Activated T-helper 9 cell treated with anti-CD3 and anti-CD28 coated beads, Interleukin-2, amount 50 U/mL, for 16 hours (primary cell): ENCODE measurements at places on chromosomes 2 and 18.

DNA sequence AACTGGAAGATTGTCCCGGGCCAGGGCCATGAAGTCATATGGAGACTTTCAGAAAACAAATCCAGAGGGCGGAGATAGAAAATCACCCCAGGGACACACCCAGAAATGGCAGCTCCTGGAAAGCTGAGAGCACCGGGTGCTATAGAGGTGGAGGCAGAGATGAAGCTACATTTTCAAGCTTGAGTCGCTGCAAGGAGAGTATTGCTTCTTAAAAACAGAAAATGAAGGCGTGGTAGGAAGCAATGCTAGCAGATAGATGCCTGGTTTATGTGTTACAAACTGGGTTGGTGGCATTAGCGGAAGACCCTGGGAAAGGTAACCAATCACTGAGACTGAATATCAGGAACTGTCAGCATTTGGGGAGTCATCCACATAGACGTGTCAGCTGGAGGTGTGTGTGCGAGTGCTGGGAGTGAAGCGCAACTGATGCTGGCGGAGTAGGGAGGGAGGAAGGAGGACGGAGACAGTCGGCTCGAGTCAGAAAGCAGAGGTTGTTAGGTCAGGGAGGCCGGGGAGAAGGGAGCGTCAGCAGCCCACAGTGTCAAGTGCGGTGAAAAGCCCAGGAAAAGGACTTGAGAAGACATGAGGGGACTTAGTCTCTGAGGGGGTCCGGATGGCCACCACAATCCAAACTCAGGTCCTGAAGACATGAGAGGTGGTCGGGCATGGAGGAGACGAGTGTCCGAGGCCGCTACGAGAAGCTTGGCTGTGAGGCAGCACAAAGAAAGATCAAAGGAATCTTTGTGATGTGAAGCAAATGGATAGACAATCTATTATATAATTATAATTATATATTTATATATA is 45.4 kb downstream of the C18orf63 start:
- no peak for DNase-seq

GRCh38 chr2:199356412-199356811 is 101.3 kb downstream of the SATB2 start:
- no peak for DNase-seq

- peak; percentile 51 for DNase-seq
Measured at GRCh38 chr18:61893971-61894750, 1.4 kb upstream of the RNF152 start.

DNA sequence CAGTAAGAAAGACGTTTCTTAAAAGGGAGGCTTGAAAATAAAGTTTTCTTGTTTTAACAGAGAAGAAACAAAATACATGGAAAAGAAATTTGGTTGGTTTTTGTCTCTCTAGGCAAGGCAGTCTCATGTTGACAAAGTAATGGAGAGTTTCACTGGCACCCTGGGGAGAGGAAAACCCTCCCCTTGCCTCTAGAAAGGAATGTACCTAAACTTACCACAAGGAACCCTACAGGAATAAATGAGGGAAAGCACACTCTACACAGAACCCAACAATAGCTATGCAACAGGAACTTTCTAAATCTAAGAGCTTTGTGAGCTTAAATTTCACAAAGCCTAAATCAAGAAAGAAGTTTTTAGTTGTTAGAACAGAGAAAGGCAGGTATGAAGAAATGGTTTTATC is 37.0 kb downstream of the FIGN start:
- no peak for DNase-seq

DNA sequence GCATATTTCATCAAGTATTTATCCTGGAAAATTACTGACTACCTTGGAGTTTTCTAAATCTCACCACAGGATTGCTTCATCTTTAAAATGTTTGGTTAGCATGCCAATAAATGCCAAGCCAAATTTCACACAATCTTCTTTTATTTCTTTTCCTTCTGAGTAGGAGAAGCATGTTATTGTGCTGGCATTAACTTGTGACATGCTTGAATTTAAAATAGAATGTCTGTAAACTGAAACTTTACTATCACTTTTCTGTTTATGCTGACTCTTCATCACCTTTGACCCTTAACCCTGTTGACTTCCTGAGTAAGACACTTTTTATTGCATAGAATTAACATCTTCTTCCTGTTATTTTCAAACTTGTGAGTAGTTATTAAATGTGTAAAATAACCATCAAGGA is 56.2 kb upstream of the LRRTM4 start:
- DNase-seq: no peak

DNA sequence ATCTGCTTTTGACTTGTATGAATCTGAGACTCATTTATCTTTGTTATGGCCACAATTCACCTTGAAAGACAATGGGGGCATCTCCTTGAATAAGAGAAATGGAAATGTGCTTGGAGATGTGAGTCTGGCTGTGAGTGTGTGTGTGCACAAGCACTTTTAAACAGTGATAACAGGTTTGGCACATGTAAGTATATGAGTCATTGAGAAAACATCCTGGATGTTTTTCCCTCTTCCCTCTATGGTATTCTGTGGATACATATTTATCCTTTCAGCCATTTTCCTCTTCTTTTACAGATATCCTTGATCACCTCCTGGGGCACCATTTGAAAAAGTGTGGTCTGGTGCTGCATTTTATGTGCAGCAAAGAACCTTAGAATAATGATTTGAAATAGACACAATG is 317.3 kb upstream of the THUMPD2 start:
- no peak for DNase-seq

DNA sequence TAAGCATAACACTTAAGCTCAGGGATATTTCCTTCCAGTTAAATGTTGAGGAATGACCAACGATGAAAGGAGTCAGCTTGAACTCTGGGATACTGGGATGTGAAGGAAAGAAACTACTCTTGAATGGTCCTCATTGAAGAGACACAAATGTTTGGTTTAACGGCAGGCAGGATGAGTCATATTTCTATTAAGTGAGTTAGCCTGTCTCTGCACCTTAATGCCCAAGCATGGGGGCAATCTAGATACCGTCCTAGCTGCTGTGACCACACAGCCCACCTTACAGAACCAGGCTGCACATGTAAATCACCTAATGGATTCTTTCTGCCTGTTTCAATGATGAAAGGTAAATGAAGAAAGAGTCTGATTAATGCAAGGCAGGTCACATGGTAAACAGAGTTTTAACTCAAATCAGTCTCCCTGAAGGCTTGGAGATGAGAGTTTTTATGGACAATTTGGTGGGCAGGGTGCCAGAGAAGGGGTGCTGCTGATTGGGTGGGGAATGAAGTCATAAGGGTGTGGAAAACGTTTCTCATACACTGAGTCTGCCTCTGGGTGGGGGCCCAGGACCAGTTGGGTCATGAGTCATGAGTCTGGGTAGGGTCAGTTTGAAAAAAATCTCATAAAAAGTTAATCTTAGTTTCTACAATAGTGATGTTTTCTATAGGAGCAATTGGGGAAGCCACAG is 144.6 kb upstream of the MMADHC start:
- DNase-seq: no peak

- DNase-seq: no peak
Measured at GRCh38 chr2:120346667-120347358, 877 bp downstream of the INHBB start.

DNA sequence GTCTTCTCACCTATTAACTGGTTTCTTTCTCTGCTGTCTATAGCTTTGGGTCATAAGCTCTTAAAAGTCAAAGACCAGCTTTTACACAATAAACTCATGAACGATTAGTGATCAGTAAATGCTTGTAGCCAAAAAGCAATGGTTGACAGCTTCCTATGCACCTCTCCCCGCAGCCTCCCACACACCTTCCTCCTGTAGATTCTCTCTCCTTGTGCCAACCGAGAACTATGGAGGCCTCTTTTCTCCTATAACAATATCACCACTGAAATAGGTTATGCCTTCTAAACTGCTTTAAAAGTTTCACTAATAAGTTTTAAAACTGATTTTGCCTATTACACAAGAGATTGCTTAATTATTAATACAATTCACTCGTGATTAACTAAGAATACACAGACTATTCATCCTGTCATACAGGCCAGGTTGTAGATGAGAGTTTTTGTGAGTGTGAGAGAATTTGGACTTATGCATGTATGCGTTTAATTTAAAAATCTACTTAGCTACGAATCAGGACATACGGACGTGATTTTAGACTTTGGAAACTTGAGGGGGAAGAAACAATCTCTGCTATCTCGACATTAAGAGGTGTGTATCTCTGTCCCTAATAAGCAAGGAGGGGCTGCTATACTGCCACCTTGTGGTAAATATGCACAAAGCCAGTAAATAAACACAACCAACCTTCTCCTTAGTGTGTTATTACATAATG is 229.1 kb upstream of the RBBP8 start:
- DNase-seq: no peak

DNA sequence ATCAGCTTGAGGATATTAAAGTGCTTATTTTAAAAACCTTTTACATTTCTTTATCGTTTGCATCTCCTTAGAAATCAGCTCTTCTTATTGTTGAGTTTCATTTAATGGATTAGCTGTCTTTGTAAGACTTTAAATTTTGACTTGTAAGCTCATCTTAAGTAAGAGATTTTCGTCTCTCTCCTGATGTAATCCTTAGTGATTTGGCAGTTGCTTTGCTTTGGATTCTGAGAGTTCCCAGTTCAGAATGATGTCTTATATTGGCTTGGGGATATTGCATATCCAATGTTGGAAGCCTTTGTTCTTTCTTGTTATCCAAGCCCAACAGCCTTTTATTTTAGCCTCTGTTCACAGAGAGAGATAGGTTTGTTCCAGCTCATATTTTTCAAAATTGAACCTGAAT is 212.1 kb downstream of the ARL6IP6 start:
- no peak for DNase-seq

GRCh38 chr2:1871171-1871570 is 126.9 kb upstream of the PXDN start:
- no peak for DNase-seq

- DNase-seq: no peak
Measured at GRCh38 chr2:135279209-135279608, 227.1 kb downstream of the RAB3GAP1 start.

GRCh38 chr18:34942975-34943374 is 98.2 kb upstream of the MAPRE2 start:
- no peak for DNase-seq

DNA sequence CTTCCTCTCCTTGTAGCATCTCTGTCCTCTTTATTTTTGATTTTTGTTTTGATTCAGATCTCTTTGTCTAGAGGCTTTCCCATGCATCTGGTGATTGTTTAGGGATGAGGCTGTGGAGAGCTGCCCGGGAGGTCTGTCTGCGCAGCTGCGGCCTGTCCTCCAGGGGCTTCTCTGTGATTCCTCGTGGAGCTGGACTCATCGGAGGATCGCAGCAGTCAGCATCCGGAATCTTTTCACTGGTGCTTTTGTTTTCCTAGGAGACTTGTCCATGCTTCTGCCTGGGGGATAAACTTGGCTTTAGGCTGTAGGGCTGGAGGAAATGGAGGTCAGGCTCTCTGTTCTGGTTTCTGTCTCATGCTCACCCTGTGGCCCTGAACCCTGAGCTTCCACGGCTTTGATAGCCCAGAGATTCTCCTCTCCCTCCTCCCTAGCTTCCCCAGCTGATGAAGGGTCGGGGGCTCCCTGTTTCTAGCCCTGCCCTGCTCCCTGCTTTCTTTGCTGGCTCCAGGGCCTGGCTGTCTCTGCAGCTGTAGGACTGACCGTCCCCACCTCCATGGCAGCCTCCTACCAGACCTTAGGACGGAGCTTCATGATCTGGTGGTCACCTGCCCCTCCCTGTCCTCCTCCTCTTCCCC is 35.5 kb downstream of the ZNF532 start:
- DNase-seq: no peak

DNA sequence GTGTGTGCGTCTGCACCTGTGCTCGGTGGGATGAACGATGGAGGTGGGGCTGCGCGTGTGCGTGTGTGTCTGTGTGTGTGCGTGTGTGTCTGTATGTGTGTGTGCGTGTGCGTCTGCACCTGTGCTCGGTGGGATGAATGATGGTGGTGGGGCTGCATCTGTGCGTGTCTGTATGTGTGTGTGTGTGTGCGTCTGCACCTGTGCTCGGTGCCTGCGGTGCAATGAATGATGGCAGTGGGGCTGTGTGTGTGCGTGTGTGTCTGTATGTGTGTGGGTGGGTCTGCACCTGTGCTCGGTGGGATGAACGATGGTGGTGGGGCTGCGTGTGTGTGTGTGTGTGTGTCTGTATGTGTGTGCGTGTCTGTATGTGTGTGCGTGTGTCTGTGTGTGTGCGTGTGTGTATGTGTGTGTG is 48.5 kb upstream of the CTDP1 start:
- no peak for DNase-seq

- DNase-seq: no peak
Measured at GRCh38 chr2:129857200-129857599, 122.3 kb upstream of the RAB6C start.

GRCh38 chr2:241984271-241984655 is 114.7 kb downstream of the RTP5 start:
- DNase-seq: no peak

DNA sequence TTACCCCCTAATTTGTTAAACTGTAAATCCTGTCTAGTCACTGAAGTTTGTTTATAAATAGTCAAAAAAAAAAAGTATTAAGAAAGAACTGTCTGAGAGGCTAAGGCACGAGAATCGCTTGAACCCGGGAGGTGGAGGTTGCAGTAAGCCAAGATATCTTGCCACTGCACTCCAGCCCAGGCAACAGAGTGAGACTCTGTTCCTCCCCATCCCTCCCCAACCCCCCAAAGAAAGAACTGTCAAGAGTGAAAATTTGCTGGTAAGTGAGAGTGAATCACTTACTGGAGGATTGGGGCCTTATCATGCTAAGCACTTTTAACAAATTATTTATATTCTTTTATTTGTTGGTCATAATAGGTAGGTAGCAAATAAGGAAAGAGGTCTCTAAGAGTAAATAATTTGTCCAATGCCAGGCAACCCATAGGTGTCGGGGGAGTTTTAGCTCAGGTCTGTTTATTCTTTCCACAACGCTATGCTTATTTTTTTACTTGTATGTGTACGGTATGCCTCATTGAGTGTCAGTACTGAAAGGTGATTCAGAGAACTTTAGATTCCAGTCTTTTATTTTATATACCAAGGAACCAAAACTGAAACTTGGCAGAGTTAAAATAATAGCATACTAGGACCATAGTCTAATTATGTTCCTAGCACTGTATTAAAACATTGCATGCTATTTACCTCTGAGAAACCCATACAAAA is 2.5 kb downstream of the TAF4B start:
- no peak for DNase-seq

- no peak for DNase-seq
Measured at GRCh38 chr2:3512086-3512485, 7.2 kb downstream of the ADI1 start.

DNA sequence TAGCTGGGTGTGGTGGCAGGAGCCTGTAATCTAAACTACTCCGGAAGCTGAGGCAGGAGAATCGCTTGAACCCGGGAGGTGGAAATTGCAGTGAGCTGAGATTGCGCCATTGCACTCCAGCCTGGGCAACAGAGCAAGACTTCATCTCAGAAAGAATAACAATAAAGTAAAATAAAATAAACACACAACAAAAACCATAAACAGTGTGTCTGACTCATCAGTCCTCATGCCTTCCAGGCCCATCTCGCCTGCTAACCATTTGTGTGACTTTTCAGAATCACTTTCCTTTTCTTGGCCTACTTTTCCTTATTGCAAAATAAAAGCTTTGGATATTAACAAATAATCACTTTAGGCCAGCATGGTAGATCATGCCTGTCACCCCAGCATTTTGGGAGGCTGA is 42.0 kb upstream of the ASXL2 start:
- no peak for DNase-seq
